Lower lobe of right lung (tissue), 2 donors: ENCODE measurements at places on chromosomes 13 and 19. TPM values are rescaled to one million over a fixed set of nuclear protein-coding genes. Genes with fewer than 3 reads are reported as not detected.

The CATSPERD gene
- 6.4 TPM for total RNA-seq

The APOC4 gene
- 0.68 TPM for total RNA-seq

The ATP1A3 gene
- total RNA-seq: 0.97 TPM

The FFAR1 gene
- total RNA-seq: not detected

The KLK11 gene
- total RNA-seq: 11.2 TPM

The EMP3 gene
- 123 TPM for total RNA-seq

The SCN1B gene
- 9.8 TPM for total RNA-seq

The OR2Z1 gene
- not detected for total RNA-seq

The AZU1 gene
- total RNA-seq: 1.7 TPM

The C1QTNF9B gene
- total RNA-seq: not detected

The SGCG gene
- total RNA-seq: 3.2 TPM

The KIR2DL4 gene
- total RNA-seq: 0.38 TPM

The PSG3 gene
- total RNA-seq: not detected

The ACP5 gene
- 650 TPM for total RNA-seq

The JAK3 gene
- total RNA-seq: 15.9 TPM

The SWSAP1 gene
- total RNA-seq: 3.6 TPM

The BSPH1 gene
- total RNA-seq: not detected

The CGB8 gene
- not detected for total RNA-seq

The SRRM5 gene
- 0.24 TPM for total RNA-seq

The NRTN gene
- 2.7 TPM for total RNA-seq

The SH2D3A gene
- total RNA-seq: 21.2 TPM

The CNN2 gene
- 158 TPM for total RNA-seq

The CEBPA gene
- total RNA-seq: 75.1 TPM

The TMEM86B gene
- total RNA-seq: 4.8 TPM

The ZNF681 gene
- 1.7 TPM for total RNA-seq

The OLFM4 gene
- not detected for total RNA-seq

The SERPINE3 gene
- not detected for total RNA-seq

The ZNF829 gene
- total RNA-seq: 2.6 TPM
